ENCODE measurements at places on chromosomes 11 and 22.

DNA sequence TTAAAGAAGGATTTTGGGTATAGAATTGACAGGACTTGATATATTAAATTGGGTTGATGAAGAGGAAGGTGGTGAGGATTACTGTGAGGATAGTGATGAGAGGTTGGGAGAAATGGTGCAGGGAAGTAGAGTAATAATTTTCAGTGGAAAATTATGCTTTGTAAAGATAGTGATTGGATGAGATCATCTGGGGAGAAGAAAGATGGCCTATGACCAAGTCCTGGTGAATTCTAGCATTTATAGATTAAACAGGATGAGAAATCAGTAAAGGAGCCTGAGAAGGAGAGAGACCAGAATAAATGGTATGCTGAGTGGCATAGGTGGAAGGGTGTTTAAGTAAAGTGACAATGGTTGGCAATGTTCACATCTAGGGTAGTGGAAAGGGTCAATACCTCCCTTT, 15.0 kb downstream of the IPO7 start:
- DNase-seq, result no peak

- no peak for DNase-seq
Measured at GRCh38 chr22:25083807-25084200, 115.9 kb upstream of the CRYBB3 start.

GRCh38 chr11:73839123-73839457, 37.6 kb downstream of the COA4 start:
- DNase-seq, result no peak

DNA sequence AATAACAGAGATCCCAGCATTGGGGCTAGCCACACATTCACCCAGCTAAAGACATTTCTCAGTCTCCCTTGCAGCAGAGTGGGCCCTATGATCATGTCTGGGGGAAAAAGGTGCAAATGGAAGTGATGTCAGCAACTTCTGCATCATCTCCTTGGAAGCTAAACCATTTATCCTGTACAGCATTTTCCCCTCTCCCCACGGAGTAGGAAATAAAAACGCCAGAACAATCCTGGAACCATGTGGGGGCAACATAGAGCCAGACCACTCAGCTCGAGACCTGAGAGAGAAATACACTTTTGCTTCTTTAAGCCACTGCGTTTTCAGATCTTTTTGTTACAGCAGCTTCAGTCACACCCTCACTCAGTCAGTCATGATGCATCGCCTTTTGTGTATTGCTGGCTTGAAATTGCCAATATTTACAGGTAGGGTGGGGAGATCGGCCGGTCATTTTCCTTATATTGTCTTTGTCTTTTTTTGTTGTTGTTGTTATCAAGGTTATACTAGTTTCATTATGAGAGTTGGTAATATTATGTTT, 9.1 kb upstream of the RAC2 start:
- no peak for DNase-seq

GRCh38 chr11:130516554-130517505, 68.4 kb downstream of the ADAMTS15 start:
- DNase-seq, result no peak

- DNase-seq, result no peak
Measured at GRCh38 chr11:46235777-46236688, 41.4 kb upstream of the CREB3L1 start.

DNA sequence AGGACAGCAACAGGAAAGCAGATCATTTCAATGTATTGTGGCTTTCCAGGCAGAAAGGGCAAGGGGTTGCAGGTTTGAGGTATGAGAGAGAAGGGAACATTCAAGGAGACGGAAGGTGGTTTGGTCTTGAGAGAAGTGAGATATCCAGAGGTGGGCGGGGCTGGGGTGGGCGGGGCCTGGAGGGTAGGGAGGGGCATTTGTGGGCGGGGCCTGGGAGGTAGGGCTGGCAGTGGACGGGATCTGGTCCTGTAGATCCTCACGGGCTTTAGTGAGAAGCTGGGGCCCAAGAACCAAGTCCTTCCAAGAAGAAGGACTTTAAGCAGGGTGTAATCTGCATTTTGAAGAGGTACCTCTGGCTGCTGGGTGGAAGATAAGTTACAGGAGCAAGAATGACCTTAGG, 199.2 kb downstream of the MN1 start:
- no peak for DNase-seq

DNA sequence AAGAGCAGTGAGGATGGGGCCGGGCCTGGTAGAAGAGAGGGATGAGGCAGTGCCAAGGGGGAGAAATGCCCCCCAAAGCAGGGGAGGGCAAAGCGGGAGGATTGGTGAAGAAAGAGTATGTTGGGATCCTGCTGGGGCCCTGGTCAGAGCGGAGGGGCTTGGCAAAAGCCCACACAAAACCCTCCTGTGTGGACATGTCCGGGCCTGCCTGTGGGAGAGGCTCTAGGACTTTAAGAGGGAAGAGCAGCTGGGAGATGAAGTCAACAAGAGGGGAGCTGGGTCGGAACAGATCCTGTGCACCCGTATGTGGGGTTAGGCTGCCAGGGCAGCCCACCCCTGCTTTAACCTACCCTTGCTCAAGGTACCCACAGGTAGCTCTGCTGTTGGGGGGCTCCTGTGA, 25.8 kb downstream of the ART5 start:
- DNase-seq, result no peak

DNA sequence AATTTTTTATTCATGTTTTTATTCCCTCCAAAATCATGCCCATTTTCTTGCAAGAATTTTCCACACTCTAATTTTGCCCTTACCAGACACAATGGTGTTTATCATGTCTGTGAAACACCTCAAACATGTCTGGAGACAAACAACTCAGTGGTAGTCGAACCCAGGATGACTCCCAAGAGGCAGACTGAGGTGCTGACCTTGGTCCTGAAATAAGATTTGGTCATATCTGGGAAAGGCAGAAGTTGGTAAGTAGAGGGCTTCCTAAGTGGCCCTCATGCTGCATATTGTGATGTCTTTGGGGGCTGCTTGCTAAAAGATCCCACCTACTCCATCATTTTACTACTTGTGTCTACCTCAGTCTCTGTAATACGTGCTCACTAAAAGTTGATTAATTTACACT, 369.4 kb upstream of the ISX start:
- no peak for DNase-seq

DNA sequence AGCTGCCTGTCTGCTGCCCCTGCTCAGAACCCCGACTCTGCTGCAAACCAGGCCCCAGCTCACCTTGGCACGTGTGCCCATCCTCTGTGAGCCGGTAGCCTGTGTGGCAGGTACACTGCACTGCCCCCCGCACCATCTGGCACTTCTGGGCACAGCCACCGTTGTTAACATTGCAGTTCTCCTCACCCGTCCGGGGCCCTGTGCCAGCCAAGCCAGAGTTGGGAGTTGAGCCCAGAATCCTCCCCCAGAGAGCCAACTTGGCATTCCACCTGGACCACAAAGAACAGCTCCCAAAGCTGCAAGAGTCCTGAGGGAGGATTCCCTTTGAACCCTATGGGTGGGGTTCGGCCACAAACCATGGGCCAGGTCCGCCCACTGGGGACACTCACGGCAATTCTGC, 22.5 kb downstream of the LRP4 start:
- no peak for DNase-seq

- no peak for DNase-seq
Measured at GRCh38 chr11:57775491-57775890, 13.9 kb downstream of the CTNND1 start.

- DNase-seq, result peak; percentile 6
Measured at GRCh38 chr11:117830674-117831351, 6.3 kb upstream of the FXYD2 start.

DNA sequence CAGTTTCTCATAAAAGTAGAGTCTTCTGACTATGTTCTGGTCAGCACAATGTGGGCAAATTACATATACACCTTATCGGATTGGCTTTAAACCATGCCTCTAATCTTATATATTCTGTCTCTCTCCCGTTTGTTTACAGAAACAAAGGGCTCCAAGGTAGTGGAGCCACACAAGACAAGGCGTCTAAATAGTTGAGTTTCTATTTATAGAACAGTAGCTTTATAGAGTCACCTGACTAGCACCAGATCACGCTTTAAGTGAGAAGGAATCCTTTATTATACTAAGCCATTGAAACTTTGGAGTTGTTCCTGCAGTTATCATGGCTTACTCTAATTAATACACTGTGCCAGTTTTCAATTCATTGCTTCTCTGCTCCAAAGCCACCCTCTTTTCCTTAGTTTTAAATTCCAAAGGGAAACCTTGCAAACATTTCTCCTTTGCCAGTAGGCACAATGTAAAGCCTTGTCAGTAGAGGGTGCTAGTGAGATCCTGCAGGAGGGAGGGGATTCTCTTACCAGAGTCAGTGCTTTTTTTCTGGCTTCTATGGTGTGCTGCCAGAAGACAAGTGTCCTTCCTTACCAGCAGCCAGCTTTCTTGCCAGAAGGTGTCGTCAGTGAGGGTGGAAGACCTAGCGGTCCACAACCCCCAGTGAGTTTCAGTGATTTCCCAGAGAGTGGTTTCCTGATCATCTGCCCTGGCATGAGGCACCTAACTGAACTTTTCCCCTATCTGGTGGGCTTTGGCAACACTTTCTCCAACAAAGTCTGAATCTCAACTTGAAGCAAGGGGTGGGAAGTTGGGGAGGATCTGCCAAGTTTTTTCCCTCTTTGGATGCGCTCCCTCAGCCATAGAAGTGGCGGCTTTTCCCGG, 71.7 kb downstream of the RAB38 start:
- no peak for DNase-seq

DNA sequence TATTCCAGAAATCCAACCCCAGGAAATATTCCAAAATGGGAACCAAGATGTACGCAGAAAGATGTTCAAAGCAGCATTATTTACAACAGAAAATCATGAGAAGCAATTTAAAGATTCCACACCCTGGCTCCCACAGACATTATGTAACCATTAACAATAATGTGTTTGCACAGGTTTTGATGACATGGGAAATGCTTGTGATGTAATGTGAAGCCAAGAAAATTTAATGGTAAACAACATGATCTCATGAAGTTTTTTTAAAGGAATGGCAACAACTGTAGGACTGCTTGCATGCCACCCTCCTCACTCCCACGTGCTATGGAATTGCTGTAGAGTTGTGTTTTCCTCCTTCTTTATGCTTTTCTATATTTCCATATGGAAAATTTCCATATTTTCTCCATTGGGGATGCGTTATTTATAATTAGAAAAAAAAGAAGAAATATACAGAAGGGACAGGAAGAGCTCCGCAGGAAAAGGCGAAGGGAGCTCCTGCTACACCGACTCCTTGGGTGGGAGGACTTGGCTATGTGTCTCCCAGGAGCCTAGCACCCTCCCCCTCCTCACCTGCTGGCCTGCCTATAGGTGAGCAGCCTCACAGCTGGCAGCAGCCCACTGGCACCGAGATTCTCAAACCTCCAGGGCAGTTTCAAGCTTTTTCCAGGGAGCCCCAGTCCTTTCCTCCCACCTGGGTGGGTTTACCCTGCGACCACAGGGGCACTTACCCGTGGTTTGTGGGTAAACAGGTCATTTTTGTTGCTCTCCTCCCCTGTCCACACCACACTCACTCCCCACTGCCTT, 20.9 kb downstream of the LRFN4 start:
- no peak for DNase-seq

GRCh38 chr11:100905684-100906083, 218.6 kb downstream of the ARHGAP42 start:
- no peak for DNase-seq

DNA sequence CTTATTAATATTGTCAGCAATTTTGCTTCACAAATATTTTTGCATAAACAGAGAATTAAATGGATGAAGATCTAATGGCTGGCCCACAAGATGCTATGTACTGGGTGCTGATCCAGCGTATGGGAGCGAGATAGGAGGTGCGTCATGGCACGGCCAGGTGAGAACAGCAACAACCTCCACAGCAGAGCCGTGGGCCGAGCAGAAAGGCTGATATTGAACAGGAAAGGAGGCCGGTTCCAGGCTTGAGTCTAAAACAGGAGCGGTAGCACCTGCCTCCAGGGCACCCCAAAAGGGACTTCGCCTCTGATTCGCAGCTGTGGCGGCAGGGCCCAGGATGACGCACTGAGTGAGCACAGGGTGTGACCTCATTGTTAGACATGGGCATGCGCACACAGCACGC, 1502.1 kb downstream of the TBC1D22A start:
- no peak for DNase-seq

GRCh38 chr11:117761993-117762392, 35.0 kb downstream of the DSCAML1 start:
- no peak for DNase-seq

GRCh38 chr11:36574486-36574885, 6.7 kb downstream of the RAG1 start:
- DNase-seq, result no peak

DNA sequence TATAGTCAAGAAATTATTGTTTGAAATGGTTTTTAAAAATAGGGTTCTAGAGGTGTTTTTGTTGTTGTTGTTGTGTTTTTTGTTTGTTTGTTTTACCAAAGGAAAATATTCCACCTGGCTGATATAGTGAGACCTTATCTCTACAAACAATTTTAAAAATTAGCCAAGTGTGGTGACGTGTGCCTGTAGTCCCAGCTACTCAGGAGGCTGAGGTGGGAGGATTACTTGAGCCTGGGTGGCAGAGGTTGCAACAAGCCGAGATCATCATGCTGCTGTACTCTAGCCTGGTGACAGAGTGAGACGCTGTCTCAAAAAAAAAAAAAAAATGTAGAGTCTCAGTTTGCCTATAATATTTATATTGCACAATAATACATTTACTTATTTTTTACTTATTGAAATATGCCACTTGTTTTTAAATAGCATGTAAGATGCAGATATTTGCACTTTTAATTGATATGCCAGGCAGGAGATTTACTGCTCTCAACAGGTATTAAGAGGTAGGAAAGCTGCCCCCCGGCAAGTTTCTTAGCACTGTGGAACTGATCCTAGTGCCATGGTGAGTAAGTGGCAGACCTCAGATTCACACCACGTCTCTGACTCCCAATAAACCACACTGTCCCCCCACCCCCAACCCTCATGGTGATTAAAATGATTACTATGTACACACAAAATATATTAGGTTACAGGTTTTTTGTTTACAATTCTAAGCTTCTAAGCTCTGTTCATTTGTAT, 157.4 kb downstream of the TEAD1 start:
- no peak for DNase-seq

- no peak for DNase-seq
Measured at GRCh38 chr11:125093502-125093901, 17.9 kb downstream of the TMEM218 start.

DNA sequence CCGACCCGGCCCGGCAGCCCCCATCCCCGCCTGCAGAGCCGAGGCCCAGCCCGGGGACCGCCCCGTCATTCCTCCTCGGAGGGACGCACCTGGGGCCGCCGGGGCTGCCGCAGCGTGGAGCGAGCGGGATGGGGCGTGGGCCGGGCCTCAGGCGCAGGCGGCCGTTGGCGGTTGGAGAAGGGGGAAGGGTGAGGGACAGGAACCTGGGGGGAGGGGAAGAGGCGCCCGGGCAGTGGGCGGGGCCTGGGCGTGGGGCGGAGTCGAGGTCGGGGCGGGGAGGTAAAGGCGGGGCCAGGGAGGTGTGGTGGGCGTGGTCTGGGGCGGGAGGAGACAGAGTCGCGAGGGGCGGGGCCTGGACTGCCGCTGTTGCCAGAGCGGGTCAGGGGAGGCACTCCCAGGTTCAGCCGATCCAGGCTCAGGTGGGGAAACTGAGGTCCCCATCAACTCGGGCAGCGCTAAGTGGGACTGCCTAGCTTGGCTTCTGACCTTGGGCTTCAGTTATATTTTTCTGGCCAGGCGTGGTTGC, at the start of gene TESMIN:
TESMIN (minus strand) TSS at position 190 of the 526 bp plus-strand sequence. CDS start 860 bp downstream, outside the sequence.
- DNase-seq, result peak; percentile 89
